ENCODE measurements at places on chromosomes 11 and 22. TPM values are rescaled to one million over a fixed set of nuclear protein-coding genes. Genes with fewer than 3 reads are reported as not detected.
A peak's percentile ranks its signal among the peaks of the same experiment; 100 is the strongest.

The BATF2 gene
- total RNA-seq = 1.3 TPM

The SPTBN2 gene
- total RNA-seq = 46.9 TPM

The SYT9 gene
- total RNA-seq = not detected

The CAPN5 gene
- total RNA-seq = 0.49 TPM

The OR10V1 gene
- not detected for total RNA-seq

The GRIK4 gene
- total RNA-seq = not detected

The CNTN5 gene
- total RNA-seq = not detected

DNA sequence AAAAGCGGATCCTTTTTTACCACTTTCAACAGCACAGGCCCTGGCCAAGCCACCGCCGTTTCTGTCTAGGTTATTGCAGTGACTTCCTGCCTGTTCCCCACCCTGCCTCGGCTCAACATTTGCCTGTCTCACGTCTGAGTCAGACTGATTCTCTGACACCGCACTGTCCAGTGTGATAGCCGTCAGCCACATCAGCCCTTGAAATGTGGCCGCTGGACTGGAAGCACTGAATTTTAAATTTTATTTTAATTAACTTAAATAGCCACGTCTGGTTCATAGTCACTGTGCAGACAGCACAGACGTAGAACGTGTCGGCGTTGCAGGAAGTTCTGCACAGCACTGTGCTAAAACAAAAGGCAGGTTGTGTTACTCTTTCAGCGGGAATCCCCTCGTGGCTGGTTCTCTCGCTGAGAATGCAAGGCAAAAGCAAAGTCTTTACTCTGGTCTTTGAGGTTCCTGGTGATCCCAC is 56.3 kb upstream of the ADSL start:
- no peaks in the 10 kb centered on the region for H3K4me1 ChIP-seq
- H3K36me3 ChIP-seq = peaks cover 84% of the 10 kb centered on the region
- no peaks in the 10 kb centered on the region for H3K27me3 ChIP-seq
- H3K4me3 ChIP-seq = no peak overlapping the region
- DNase-seq = no peak
- H3K27ac ChIP-seq = no peak overlapping the region

The CDC42EP1 gene
- 86.0 TPM for total RNA-seq

DNA sequence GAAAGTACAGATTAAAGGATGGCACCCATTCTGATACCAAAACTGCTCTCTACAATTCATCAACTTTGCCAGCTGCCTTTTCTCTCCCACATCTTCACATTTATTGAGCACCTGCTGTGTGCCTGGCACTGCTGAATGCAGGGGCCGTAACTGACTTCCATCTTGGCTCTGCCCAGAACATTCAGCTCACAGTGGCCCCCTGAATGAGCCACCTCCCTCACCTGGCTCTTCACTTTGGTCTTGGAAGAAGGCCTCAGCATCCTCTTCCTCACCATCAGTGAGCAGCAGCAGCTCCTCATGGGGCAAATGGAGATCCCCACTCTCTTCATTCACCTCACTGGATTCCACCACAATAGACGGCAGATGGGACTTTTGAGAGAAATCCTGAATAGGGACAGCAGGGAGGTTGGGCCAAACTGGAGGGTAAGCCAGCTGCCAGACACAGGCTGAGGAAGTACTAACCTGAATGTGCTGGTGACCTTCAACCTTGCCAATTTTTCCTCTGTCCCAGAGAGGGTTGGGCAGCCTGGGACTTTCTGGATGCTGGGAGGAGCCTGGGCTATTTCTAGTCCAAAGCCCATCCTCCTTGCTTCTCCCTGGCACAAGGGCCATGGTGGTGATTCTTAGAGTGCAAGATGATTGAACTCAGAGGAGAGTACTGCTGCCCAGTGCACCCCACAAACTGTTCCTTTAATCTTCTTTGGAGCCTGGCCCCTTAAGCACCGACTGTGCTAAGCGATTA is 1.9 kb upstream of the UQCC3 start:
- H3K27ac ChIP-seq = peak overlapping the region; percentile 95
- no peaks in the 10 kb centered on the region for H3K27me3 ChIP-seq
- peak; percentile 49 for DNase-seq

- H3K36me3 ChIP-seq = no peaks in the 10 kb centered on the region
- no peaks in the 10 kb centered on the region for H3K4me1 ChIP-seq
- no peaks in the 10 kb centered on the region for H3K27me3 ChIP-seq
- no peak for DNase-seq
- H3K27ac ChIP-seq = no peak overlapping the region
Observed at GRCh38 chr11:128916681-128917080, 25.5 kb downstream of the KCNJ5 start.

- no peaks in the 10 kb centered on the region for H3K27me3 ChIP-seq
- no peak for DNase-seq
- peaks cover 68% of the 10 kb centered on the region for H3K36me3 ChIP-seq
- H3K4me3 ChIP-seq = no peak overlapping the region
- H3K4me1 ChIP-seq = peaks cover 7% of the 10 kb centered on the region
Observed at GRCh38 chr11:86013713-86014112, 55.2 kb downstream of the PICALM start.

The TMEM25 gene
- 0.91 TPM for total RNA-seq

DNA sequence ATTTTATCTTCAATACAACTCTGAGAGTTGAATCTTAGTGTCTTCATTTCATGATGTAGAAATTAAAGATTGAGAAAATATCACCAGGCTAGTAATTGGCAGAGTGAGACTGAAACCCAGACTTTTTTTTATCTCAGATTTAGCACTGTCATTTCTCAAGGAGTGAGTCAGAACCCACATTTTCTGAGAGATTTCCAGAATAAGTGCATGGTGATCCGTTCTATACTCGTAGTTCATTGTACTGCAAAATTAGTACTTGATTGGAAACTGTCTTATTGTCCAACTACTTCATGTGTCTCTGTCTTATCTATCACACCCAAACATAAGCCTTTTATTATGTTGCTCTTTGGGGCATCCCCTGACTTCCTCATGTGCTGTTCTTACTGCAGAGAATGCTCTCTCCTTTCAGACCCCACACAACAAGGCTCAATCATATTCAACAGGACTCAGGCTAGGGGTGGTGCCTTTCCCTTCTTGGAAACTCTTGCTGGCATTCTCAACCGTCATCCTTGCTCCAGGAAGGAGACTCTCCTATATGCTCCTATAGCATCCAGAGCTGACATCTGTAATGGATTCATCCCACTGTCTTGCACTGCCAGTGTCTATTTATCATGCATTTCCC is 76.7 kb upstream of the BLID start:
- H3K4me3 ChIP-seq = no peak overlapping the region
- peak overlapping the region; percentile 83 for H3K27ac ChIP-seq
- H3K27me3 ChIP-seq = no peaks in the 10 kb centered on the region
- peaks cover 50% of the 10 kb centered on the region for H3K4me1 ChIP-seq
- H3K36me3 ChIP-seq = peaks cover 11% of the 10 kb centered on the region
- DNase-seq = peak; percentile 61

Data from MCF 10A (cell line).